ENCODE measurements at places on chromosomes 2 and 18.

DNA sequence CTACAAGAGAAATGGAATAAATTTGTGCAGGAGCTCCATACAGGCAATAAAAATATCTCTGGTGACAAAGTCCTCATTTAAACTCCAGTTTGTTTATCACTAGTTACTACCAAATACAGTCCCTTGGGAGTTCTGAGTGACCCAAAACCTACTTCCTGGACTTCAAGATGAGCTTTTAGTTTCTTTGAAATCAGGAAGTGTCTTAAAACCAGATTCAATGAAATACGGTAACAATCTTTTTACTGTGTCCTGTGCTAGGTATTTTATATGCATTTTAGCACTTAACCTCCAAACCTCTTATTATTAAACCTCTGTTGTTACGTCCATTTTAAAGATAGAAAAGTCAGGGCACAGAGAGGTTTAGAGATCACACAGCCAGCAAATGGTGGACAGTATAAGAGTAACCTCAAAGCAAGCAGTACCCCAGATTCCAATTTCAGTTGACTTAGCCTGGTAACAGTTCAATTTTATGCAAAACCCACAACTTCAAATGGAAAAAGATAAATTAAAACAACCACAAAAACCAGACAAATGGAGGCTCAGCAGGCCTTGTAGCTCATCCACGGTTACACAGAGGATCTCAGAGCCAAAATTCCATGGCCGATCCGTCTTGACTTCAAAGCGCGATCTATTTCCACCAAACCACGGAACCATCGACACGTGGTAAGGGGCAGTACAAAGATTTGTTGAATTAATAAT, 1.3 kb upstream of the KCMF1 start:
- DNase-seq, result no peak

GRCh38 chr2:146572598-146572997, 1272.2 kb upstream of the ACVR2A start:
- DNase-seq, result no peak

DNA sequence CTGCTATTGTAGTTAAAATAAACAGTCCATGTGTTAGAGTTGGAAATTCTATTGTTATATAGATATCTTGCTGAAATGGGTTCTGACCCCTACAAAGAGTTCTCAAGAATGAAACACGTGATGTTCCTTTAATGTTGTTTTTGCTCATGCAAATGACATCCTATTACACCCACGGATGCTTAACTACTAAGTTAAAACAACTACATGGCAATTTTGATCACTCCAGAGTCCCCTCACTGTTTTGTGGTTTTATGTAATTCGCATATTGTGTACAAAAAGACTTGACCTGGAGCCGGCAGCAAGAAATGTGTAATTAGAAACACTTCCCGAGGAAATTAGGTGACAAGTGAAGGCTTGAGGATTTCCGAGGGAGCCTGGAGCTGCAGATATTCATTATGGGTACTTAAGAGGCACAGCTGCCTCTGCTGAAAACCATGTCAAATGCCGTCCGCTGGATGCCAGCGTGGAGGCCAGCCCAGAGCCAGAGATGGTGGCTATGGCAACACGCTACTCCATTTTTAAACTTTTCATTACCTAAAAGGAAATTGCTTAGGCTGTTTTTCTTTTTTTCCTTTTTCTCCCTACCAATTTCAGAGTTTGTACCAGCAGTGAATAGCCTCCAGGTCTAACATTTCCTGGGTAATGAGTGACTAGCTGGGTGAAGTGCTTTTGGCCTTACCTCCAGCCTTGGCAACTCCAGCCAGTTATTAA, 21.0 kb upstream of the CABLES1 start:
- no peak for DNase-seq

- no peak for DNase-seq
Measured at GRCh38 chr18:76932026-76932819, 109.9 kb downstream of the ZNF236 start.

- DNase-seq, result no peak
Measured at GRCh38 chr2:60515721-60516226, 37.7 kb downstream of the BCL11A start.

DNA sequence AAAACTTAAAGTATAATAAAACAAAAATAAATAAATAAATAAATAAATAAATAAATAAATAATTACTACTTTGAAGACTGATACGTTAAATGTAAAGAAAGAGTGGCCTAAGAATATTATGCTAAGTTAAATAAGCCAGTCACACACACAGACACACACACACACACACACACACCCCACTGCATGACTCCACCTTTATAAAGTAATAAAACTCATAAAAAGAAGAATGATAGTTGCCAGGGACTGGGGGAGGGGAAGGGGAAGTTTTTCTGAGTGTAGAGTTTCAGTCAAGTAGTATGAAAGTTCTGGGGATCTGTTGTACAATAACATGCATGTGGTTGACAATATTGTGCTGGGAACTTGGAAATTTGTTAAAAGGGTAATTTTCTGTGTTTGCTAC, 1237.5 kb upstream of the GYPC start:
- no peak for DNase-seq

GRCh38 chr2:66566726-66567399, 131.9 kb downstream of the MEIS1 start:
- no peak for DNase-seq

GRCh38 chr2:128217671-128218070, 101.0 kb downstream of the HS6ST1 start:
- DNase-seq, result no peak

DNA sequence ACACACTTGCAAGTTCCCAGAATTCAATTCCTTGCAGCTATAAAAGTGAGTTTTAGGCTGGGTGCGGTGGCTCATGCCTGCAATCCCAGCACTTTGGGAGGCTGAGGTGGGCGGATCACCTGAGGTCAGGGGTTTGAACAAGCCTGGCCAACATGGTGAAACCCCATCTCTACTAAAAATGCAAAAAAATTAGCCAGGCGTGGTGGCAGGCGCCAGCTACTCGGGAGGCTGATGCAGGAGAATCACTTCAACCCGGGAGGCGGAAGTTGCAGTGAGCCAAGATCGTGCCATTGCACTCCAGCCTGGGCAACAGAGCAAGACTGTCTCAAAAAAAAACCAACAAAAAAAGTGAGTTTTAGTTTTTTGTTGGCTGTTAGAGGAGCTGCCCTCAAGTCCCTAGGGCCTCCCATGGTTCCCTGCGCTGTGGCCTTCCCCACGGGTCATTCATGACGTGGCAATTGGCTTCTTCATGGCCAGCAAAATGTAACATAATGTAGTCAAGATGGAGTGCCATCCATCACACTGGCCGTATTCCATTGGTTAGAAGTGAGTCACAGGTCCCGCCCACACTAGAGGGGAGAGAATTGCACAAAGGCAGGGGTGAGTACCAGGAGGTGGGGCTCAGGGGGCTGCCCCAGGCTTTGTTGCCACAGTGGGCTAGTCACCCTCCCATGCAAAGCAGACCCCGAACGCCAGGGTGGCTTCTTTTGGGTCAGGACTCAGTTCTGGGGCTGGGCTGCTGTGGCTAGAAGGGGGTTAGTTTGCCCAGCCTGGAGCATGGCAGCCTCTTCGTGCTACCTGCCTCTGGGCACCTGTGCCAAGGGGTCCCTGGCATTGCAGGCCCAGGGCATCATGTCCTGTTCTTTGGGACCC, 37.7 kb upstream of the INHBB start:
- DNase-seq, result no peak

GRCh38 chr2:163347982-163348856, 387.6 kb downstream of the FIGN start:
- DNase-seq, result peak; percentile 74

DNA sequence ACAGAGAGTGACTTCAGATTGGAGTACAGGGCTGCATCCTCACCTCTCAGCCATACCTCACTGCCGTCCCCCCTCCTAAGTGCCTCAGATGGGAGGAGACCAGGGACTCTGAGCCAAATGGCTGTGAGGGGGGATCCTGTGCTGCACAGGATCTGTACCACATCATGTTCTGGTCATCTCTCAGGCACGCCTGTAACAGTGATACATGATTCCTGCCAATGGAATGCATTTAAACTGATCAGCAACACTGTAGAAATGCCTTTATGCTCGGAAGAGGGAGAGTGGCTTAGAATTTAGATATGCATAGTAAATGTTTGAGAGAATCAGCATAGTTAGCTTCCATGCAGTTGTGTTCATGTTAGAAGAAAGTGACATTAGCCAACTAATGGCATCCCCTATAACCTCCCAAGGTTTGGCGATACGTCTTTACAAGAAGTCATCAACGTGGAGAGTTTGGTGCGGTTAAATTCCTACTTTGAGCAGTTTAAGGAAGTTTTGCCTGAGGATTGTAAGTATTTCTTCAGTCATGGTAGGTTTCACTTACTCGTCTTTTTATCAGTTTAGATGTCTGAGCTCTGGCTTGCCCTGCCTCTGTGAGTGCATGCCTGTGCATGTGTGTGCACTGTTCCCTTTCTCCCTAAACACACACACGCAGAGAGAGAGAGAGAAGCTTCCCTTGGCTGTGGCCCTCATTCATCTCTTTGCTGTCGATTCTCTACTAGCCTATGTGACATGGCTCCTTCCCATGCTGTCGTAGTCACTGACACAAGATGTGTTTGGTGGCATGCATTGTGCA, 40.0 kb downstream of the COA5 start:
- no peak for DNase-seq

GRCh38 chr18:56307354-56308170, 330.8 kb downstream of the TXNL1 start:
- peak; percentile 17 for DNase-seq

DNA sequence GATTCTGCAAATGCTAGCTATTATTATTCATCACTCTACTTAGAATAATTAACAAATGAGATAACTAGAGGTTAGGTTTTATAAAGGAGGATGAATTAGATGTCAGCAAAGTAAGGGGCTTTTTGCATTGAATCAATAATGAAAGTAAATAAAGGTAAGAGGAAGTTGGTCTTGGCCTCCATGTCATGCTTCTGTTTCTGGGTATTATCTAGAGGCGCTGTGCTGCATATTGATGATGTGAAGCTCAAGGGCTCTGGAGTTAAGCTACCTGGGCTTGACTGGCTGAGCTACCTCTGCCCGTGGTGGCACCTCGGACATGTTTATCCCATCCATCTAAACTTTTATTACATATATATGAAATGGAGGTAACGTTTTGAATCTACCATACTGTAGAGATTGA, 350.9 kb downstream of the PARD3B start:
- DNase-seq, result no peak

- DNase-seq, result no peak
Measured at GRCh38 chr2:144580521-144581161, 60.7 kb upstream of the ZEB2 start.

DNA sequence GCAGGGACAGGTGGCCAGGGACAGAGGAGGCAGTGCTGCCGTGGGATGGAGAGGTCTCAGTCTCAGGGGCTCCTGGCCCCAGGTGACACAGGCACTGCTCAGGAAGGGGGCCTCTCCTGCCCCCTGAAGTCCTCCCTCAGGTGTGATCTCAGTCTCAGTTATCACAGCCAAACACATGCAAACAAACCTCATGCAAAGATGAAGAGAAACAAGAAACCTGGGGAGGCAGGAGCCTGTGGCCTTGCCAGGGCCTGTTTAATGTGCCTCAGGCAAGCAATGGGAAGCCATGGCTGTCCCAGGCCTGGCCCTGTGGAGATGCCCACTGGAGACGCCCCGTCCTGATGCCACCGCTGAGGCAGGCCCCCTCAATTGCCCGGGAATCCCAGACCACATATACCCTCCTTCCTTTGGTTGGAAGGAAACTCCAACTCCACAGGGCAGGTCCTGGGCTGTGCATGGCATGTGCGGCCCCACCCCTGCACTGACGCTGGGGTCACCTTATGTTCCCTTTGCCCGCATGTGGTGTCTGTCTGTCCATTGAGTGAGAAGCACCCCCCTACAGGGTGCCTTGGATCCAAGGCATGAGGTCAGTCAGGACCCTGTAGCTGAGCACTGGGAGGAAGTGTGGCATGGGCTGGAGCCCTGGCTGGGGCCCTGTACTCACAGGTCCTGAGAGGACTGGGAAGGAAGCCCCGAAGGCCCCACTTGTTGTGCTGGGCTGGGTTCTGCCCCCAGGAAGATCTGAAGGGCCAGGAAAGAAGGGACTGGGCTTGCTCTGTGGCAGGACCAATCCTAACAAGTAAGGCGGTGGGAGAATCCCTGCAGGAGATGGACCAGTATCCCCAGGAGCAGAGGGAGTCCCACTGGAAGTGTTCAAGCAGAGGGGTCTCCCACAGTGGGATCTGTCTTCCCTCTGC, 68.8 kb upstream of the RAB6C start:
- DNase-seq, result no peak

DNA sequence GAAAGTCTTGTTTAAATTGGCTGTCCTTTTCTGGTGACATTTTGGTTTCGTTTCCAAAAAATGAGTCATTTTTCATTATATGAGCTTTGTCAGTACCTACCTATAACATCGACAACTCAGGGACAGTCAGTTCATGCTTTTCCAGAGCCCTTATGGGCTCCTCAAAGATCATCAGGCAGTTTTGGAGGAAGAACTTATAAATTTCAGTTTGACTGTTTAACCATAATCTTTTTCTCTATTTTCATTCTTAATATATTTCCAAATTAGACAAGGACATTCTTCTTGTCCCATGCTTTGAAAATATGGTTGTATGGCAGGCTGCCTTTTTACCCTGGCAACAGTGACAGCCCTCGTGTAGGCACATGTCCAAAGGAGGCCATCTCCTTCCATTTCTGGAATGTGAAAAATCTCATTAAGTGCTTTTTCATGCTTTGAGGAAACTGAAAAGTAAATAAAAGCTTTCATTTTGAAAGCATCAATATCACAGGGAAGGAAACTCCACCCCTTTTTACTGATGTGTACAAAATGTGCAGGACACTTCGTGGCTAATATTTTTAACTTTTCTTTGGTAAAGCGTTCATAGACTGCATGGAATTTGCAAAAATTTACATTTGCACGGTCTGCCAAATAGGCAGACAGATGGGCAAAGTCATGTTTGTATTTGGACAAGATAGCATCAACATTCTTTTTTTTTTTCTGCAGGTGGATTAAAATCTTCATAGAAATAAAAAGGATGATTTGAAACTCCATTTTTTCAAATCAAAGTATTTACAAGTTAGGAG, 7.2 kb upstream of the PROC start:
- DNase-seq, result no peak

DNA sequence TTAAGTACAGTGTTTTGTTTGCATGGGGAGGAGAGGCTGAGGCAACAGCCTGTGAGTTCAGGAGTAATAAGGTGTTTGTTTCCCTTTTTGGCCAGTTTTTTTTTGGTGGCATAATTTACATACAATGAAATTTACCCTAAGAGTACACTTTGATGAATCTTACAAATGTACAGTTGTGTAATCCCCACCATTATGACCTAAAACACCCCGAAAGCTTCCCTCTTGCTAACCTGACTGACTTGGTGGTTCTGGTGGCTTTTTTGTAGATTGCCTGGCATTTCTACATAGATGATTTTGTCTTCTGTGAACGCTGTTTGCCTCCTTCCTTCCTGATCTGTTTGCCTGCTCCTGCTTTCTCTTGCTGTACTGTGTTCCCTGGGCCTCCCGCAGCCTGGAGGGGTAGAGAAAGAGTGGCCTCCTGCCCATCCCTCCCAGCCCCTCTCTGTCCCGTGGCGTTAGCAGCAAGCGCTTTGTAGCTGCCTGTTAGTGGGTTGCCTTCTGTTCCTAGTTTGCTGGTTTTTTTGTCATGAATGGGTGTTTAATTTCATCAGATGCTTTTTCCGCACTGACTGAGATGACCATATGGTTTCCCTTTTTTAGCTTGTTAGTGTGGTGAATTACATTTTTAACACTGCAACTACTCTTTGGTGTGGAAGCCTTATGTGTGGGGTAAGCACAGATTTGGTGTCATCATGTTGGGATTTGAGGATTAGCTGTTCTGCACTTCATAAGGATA, 32.1 kb downstream of the ASAP2 start:
- DNase-seq, result no peak
